ENCODE measurements at places on chromosomes 1 and 21.

DNA sequence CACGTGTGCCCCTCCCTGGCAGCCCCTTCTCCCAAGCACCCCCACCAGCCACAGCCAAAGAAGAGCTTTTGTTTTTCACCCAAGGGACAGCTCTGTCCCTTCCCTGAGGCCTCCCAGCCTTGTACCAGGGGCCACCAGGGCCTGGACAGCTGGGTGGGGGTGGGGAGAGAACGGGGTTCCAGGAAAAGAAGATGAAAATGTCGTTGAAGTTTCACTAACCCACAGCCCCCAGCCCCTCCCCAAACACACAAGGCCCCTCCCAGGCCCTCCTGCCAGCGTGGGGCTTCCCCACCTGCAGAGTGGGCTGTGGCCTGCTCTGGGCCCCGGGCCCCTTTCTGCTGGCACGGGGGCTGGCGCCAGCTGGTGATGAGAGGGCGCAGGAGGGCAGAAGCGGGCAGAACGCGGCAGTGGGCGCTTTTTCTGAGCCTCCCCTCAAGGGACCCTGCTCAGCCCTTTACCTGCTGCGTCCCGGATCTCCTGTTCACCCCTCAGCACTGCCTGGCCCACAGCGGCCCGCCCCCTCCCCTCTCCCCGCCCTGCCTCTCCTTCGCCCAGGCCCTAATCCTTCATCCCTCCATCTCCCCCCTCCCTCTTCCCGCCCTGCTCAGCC lies 5.5 kb upstream of the ANKRD65 start:
- no peak for DNase-seq

GRCh38 chr1:3940081-3940753 lies 40.1 kb upstream of the C1orf174 start:
- DNase-seq: no peak

DNA sequence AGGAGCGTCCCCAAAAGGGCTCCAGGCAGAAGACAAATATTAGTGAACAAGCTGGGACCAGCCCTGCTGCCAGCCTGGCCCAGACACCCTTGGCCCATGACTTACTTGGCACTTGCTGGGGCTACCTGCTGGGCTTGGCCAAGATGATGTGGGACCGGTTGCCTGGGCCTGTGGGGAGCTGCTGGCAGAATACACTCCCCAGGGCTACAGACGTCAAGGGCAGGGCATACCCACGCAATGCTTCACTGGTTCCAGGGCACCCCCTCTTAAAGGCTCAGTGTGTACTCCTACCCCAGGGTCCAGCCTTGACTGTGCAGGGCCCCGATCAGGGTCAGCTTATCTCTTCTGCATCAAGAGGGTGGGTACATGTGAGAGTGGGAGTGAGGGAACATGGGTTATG lies 106.5 kb upstream of the SLC2A1 start:
- no peak for DNase-seq

- DNase-seq: no peak
Observed at GRCh38 chr1:182680901-182681567, 3.4 kb downstream of the RGS8 start.

GRCh38 chr1:233904633-233905415 lies at the start of gene SLC35F3:
Gene SLC35F3 (plus strand): TSS chr1:233904676.
- no peak for DNase-seq

GRCh38 chr1:201503397-201504176 lies 3.3 kb downstream of the CSRP1 start:
- DNase-seq: no peak

- DNase-seq: no peak
Observed at GRCh38 chr1:47323599-47324031, 9.7 kb upstream of the STIL start.

- no peak for DNase-seq
Observed at GRCh38 chr1:77120950-77121349, 98.3 kb downstream of the PIGK start.

DNA sequence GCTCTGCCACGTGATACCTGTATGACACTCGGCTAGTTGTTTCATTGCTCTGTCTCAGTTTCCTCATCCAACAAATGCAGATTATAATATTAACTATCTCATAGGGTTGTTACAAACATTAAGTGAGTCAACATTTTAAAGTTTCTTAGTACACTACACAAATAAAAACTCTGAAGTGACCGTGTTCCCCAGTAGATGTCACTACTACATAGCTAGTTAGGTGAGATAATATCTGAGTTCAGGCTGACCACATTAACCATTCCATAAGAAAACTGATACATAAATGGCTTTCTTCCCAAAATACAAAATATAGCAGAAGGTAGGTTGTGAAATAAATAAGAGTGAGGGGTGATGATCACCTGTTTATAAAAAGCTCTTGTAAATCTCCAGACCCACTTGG lies 214.1 kb downstream of the NUF2 start:
- DNase-seq: no peak

- DNase-seq: no peak
Observed at GRCh38 chr1:113444857-113445256, 54.5 kb downstream of the MAGI3 start.

DNA sequence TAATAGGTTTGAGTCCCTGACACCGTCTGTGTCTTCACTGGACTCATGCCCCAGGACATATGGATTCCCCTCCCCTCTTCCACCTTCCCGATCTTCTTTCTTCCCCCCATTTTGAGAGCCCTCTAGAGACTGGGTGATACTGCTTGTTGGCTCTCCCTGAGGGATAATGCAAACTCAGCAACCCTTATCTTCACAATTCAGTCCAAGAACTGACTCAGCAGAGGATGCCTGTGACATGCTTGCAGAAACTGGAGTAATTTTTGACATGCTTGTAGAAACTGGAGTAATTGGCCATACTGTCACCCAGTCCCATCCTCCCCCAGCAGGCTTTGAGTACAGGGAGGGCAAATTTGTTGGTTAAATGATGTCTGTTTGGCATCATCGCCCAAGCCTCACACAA lies 127.6 kb upstream of the CTTNBP2NL start:
- no peak for DNase-seq

DNA sequence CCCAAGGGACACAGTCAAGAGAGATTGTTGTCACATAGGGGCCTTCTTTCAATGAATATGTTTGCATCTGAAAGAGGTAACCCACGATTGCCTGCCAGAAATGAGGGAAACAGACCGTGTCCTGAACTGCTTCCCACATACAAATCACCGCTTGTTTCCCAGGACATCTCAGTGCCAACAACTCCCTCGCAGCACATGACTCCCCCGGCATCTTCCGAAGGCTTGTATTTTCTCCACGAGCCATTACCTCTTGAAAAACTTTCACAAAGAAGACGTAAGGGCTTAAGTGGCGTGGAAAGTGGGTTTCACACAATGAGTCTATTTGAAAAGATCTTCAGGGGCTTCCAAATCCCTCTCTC lies 31.6 kb upstream of the PDE9A start:
- DNase-seq: no peak

DNA sequence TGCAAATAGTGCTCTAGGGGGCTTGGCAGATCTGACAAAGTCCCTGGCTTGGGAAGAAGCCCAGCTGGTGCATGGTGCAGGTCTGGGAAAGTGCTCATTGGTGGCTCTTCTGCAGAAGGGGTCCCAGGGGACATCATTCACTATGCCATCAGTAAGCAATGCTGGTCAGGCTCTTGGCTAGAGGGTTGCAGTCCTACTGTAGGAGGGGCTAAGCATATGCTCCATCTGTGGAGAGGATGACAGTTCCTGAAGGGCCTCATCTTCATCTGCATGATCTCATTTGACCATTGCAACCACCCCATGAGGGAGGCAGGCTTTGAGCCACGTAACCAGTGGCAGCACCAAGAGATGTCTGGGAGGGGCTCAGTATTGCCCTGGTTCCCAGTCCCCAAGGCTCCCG lies 31.5 kb upstream of the VASH2 start:
- no peak for DNase-seq

GRCh38 chr1:61043010-61043820 lies 39.1 kb upstream of the NFIA start:
- DNase-seq: peak; percentile 85

GRCh38 chr1:207812778-207813511 lies 61.1 kb downstream of the CD46 start:
- DNase-seq: no peak

- DNase-seq: no peak
Observed at GRCh38 chr1:200907611-200908097, 13.0 kb downstream of the INAVA start.

DNA sequence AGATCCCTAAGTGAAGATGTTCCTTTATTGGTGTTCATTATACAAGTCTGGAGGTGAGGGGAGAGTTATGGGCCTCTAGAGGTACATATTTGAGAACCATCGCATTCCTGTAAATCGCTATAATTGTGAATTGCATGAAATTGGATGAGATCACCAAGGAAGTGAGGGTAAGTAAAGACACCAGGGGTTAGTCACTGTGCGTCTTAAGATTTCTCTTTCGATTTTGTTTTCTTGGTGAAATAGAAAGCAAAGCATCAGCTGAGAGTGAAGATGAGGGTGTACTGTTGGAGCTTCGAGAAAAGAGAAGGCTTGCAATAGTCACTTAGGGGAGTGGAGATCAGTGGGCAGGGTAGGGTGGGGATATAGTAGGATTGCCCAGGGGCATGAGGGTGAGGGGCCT lies 82.1 kb downstream of the RAVER2 start:
- DNase-seq: no peak

GRCh38 chr1:160607011-160607671 lies 27.8 kb upstream of the CD84 start:
- DNase-seq: no peak

DNA sequence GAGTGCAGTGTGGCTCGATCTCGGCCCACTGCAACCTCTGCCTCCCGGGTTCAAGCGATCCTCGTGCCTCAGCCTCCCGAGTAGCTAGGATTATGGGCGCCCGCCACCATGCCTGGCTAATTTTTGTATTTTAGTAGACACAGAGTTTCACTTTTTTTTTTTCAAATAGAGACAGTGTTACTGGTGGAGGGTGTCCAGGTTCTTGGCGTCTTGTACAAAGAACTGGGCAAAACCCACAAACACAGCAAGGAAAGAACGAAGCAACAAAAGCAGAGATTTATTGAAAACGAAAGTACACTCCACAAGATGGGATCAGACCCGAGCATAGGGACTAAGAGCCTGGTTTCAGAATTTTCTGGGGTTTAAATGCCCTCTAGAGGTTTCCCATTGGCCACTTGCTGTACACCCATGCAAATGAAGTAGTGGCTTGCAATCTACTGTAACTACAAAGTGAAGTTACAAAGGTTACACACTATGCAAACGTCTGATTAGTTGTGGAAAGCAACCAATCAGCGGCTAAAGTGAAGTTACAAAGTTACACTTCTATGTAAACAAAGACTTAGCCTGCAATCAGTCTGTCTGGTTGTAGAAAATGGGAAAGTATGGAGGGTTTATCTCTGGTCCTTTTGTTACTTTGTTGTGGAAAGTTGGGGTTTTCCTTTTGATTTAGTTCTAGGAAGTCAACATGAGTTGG lies 199.1 kb downstream of the DYRK1A start:
- no peak for DNase-seq

DNA sequence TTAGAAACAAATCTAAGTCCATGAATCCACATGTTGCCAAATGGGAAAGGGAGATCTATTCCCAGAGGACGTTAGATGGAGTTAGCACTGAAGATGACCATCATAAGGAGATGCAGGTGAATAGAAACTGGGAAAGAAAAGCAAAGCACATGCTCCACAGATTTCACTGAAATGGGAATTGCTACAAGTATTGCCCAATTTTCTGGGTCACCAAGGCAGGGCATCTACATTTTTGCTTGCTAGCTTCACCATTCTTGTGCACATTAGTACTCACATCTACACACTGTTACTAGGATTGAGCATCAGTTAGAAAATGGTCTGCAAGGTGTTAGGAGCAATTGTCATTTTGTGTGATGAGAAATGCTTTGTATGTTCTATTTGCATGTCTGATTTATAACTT lies 99.1 kb downstream of the JAK1 start:
- DNase-seq: no peak

DNA sequence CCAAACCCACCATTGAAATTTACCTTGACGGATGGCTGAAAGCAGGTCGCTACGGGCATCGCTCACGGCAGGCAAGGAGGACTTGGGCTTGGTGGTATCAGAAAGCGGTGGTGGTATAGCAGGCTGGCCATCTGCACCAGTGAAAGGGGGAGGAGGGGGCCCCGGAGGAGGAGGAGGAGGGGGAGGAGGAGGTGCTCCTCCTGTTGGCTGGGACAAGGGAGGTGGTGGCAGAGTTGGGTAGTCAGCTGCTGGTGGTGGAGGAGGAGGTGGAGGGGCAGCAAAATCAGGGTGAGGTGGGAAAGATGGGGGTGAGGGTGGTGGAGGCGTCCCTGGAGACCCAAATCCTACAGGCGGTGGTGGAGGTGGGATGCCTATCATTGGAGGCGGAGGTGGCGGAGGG lies 17.2 kb downstream of the GPR3 start:
- no peak for DNase-seq

DNA sequence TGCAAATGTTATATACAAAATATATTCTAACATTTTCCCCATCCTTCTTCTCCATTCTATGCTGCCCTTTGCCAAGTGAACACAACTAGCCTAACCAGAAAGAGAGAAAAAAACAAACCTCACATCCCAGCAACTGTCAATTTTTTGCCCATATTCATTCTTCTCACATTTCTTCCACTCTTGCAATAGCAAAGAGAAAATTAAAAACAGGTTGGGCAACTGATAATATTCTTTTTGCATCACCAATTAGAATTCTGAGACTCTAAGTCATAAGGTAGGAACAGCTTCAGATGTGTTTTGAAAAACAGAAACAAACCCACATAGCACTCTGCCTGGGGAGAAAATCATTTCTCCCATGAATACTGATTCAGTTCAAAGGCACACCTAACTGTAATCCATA lies 25.2 kb upstream of the EXO1 start:
- DNase-seq: no peak

DNA sequence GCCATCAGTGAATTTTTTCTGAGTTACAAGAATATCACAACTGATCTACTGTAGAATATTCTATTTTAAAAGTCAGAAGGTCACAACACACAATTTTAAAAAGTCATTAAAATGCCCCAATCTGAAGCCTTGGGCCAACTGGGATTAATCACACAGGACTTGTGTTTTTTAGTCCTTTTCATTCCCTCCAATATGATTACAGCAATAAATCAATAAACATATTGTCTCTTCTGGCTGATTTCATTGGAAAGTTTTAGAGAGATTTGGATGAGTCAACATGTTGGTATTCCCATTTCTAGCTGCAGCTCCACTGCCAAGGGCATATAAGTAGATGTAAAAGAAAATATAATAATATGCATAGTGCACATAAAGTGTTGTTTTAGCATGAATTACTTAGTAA lies 85.8 kb downstream of the NIBAN1 start:
- DNase-seq: no peak

DNA sequence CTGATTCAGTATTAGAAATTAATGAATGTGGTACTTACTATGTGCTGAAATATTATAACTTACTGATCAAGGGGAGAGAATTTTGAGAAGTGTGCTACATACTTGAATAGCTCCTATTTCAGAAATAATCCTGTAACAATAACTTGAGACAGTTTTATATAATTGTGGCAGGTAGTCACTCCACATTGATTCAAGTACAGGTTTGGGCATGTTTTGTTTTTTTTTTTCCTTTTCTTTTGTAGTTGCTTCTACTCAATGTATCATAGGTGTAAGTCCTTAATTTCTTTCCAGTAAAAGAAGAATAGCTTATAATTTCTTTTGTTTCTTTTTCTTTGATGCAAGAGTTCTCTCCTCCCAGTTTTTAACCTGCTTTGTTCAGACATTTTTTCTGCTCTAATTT lies 86.1 kb upstream of the ADGRL2 start:
- no peak for DNase-seq

All from stimulated activated CD4-positive, alpha-beta T cell treated with anti-CD3 and anti-CD28 coated beads, Interleukin-12 subunit alpha, Interleukin-12 subunit beta, amount 100 ng/mL, for 4 hours (primary cell).